ENCODE measurements at places on chromosomes 4 and X. TPM values are rescaled to one million over a fixed set of nuclear protein-coding genes. Genes with fewer than 3 reads are reported as not detected.

Gene ITM2A
- 236 TPM for total RNA-seq

Gene CXXC4
- not detected for total RNA-seq

Gene FAM9B
- not detected for total RNA-seq

Gene HOPX
- total RNA-seq = 4.3 TPM

Gene PPARGC1A
- total RNA-seq = not detected

Gene DCAF8L2
- total RNA-seq = not detected

Gene STK26
- total RNA-seq = 25.2 TPM

Gene CSTF2
- 10.1 TPM for total RNA-seq

DNA sequence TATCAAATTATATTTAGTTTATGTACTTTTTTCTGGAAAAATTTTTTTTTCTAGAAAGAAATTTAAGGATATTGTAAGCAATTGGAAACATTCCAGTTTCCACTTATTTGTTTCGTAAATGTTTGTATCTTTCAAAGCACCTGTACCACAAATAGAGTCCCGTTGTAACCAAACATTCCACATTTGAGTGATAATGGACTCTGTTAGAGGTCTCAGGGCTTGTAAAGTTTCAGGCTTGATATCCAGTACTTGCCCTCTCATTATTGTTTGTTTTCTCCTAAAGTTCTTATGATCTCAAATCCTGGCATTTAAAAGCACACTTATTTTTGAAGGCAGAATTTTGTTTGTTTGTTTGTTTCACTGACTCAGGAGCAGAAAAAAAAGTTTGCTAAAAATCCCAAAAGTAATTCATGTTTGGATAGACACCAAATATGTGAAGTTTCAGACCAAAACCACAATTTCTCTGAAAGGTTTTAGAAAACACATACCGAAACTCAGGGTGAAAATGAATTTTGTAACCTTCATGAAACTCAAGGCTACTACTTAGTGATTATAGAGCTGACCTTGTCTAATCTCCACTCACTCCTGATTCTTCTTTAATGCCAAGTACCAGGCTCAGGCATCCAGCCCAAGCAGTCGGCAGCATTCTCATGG, 5.7 kb upstream of the TMEM192 start:
- no peak for DNase-seq

DNA sequence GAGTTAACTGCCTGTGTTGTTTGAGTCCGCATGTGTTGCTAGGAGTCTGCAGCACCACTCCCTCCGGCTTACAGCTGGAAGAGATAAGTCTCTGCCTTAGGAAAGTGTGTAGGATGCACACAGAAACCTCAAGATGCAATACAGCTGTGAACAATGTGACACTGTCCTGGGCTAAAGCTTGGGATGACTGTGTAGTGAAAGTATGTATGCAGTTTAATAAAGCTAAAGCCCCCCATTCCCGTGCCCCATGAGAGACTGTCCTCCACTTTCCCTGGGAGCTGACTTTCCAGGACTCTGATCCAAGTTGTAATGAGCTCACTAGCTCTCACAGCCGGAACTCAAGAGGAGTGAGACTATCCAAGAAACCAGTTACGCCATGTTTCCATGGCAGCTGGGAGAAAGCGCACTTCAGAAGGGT, 156.6 kb upstream of the FTHL17 start:
- no peak for DNase-seq

- DNase-seq = no peak
Measured at GRCh38 chr4:46441136-46441859, 51.4 kb upstream of the GABRA2 start.

DNA sequence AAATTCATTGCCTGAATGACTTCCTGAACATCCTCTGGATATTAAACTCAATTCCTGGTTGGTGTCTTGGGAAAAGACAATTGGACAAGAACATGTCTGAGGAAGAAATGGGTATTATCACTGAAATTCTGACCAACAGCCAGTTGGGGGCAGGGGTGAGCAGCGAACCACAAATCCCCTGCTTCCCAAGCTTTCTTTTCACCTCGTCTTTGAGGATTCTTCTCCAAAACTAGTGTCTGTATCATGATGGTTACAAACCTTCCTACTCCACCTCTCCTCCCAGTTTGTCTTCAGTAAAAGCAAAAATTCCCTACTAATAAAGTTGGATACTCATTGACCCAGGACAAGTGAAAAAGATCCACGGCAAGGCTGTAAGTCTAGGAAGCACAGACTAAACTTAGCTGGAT, 48.3 kb upstream of the WDR1 start:
- no peak for DNase-seq

- no peak for DNase-seq
Measured at GRCh38 chr4:144399927-144400326, 246.0 kb upstream of the HHIP start.

GRCh38 chr4:159051245-159052071, 51.4 kb upstream of the RAPGEF2 start:
- DNase-seq = no peak

- DNase-seq = no peak
Measured at GRCh38 chr4:145299380-145300076, 119.1 kb upstream of the OTUD4 start.

DNA sequence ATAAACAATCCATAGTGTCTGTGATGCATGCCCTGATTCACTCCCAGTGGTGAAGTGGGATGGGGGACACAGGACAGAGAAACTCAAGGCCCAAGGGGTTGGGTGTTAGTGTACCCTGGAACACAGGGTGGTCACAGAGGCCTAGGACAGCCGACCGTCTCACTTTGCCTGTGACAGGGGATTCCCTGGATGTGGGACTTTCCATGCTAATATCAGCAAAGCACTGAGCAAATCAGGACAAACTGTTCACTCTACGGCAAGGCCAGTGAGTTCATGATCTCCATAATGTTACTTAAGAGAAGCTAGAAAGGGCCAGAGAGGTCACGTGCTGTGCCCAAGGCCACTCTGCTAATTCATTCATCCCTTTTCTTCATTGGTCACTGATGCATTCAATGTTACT, 158.7 kb upstream of the RBPJ start:
- DNase-seq = no peak

DNA sequence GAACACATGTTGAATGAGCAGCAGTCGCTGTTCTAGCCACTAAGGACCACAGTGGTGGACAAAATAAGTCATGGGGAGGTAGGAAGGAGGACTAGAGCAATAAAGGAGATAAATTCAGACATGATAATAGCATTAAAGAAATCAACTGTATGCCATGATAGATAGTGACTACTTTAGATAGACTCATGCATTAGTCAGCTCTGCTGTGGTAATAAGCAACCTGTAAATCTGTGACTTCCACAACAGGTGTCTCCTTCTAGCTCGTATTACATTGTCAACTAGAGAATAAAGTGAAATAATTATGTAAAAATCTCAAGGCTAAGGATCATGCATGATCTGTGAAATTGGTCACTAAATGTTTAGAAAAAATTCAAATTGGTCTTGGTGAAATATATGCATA, 77.9 kb downstream of the WWC2 start:
- DNase-seq = no peak

DNA sequence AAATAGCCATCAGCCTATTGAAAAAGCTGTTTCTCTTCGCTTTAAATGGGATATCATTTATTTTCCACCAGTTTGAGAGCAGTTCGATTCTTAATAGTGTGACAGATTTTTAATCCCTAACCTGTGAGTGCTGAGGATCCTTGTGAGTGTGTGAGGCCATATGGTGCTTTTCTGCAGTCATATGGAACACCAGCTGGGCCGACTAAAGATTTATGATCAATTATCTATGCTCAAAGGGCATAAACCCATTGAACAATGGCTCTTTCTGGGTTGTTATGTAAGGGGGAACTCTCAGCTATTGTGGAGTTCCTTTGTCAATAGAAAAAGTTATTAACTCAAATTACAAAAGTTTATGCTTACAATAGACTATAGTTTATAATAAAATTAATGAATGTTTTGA, 1003.6 kb downstream of the FAT4 start:
- DNase-seq = no peak

All from CD4-positive, alpha-beta T cell (primary cell).